ENCODE measurements at places on chromosomes 2 and 18.
A peak's percentile ranks its signal among the peaks of the same experiment; 100 is the strongest.

- DNase-seq, result peak; percentile 16
These were observed 133.5 kb downstream of the TMEM182 start for GRCh38 chr2:102895376-102895775.

GRCh38 chr2:188726626-188727247 lies 247.4 kb upstream of the COL3A1 start:
- DNase-seq, result no peak

GRCh38 chr2:56582570-56582969 lies 398.8 kb downstream of the CCDC85A start:
- no peak for DNase-seq

GRCh38 chr18:23536204-23536603 lies 32.9 kb downstream of the RMC1 start:
- no peak for DNase-seq

DNA sequence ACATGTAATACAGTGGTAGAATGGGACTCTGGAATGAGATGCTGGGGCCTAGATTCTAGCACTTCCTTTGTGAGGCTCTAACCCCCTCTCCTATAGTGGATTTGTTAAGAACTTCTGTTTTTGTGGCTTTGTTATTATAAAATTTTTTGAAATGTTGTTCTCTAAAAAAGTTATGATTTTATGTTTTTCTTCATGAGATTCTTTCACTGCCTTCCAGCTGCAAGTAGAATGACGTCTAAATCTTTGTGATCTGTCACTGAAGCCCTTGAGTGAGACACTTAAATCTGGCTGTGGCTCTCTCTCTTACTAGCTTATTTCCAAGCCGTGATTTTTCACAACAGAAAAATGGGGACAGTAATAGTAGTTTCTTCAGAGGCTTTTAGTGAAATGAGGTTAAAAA lies 1.6 kb downstream of the CASP8 start:
- no peak for DNase-seq
